ENCODE measurements at places on chromosomes 2 and 18.

DNA sequence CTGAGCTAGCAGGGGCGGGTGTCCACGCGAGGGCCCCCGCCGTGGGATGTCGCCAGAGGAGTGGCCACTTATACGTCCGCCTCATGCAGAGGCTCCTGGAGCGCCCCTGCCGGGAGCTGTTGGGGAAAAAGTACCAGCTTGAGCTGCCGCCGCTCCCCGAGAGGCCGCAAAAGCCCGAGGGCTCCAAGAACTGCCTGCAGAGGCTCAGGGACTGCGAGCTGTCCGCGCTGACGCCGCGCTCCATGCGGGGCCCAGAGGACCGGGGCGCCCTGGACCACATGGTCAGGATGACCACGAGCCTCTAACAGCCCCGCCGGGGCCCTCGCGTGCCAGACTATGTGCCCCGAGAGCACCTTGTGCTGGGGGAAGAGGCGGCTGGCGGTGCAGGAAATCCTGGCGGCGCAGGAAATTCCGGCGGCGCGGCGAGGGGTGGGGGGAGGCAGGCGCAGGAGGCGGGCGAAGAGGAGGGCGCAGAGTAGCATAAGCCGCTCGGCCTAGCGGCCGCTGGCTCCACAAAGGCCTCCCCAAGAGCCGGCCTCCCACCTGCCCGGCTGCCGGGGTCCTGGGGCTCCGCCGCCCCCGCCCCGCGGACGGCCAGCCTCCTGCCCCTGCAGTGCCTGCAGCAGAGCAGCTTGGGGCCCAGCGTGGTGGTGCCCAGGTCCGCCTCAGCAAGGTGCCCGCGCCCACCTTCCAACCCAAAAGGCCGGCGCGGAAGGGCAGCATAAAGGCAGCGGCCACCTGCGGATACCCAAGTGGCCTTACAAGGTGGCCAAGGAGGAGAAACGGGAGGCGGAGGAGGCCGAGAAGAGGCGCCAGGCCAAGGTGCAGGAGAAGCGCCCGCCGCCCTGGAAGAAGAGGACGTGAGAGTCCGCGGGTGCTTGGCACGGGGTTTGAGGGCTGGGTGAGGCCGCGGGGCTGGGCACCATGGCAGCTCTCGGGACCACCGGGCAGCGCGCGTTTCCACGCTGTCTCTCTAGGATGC is 42.1 kb upstream of the TRIM43B start:
- DNase-seq, result no peak

DNA sequence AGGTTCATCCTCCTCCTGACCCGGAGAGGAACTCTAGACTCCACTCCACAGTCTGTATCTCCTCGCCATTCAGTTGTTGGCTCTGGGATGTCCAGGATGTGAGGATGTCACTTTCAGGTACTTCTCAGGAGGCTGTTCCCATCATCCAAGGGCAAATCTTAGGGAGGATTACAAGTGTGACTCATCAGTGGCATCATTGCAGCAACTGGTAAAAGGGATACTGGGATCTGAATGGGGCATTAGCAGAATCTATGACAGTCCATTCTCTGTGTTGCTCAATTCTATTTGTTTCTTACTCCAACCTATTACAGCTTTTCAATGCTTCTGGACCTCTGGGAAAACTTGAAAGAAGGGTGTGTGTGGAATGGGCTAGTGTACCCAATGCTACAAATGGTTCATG is 81.5 kb upstream of the FN1 start:
- DNase-seq, result no peak

GRCh38 chr2:200761266-200761665 is 50.4 kb upstream of the BZW1 start:
- DNase-seq, result no peak

GRCh38 chr2:55482186-55482884 is 37.2 kb upstream of the CFAP36 start:
- no peak for DNase-seq

DNA sequence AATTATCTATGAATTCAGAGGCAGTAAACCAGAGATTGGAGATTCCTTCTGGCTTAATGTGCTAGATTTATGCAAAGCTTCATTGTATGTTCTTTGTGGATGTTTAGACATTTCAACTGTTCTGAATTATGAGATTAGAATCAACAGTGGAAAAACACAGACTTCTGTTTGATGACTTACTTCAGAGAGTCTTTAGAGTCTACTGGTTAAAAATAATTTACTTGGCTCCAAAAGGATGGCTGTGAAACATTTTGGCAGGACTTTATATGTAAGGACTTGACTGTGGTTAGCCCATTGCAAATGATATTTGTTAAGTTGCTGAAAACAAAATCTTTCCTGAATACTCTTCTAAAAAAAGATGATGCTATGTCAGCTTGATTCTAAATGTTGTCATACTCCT is 25.5 kb upstream of the LRRC30 start:
- no peak for DNase-seq

DNA sequence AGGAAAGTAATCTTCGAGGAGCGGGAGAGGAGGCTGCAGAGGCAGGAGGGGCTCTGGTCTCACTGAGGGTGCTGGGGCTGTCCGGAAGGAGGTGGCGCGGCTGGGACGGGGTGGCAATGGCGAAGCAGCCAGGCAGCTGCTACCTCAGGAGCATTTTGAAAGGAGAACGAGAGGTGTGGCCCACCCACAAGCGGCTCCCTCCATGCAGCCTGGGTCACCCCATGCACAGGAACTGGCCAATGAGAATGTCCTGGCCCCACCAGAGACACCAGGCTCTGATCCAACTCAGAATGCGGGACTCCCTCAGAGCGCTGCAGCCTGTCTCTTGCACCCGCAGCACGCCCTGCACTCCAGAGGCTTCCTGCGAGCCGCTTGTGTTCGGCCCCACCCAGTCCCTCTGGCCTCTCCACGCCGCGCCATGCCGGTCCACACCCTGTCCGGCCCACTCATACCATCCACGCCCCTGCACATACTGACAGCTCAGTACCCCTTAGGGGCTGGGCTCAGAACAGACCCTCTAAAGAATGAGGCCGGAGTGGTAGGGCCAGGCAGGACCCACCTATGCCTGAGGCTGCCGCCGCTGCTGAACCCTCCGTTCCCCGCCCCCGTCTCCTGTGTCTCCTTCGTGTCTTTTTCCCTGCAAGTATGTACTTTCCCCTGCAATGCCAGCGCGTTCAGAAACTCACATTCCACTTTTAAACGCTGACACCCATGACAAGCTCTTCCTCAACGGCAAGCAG is 6.4 kb upstream of the BOK start:
- no peak for DNase-seq

GRCh38 chr2:197677483-197677882 is 2.1 kb upstream of the RFTN2 start:
- no peak for DNase-seq

- DNase-seq, result no peak
Observed at GRCh38 chr2:190318931-190319554, 583 bp downstream of the HIBCH start.

GRCh38 chr2:12091201-12091806 is 344.9 kb downstream of the LPIN1 start:
- no peak for DNase-seq

All from stimulated activated CD8-positive, alpha-beta memory T cell treated with anti-CD3 and anti-CD28 coated beads, Interleukin-4, amount 100 ng/mL, for 1 hour (primary cell).